Hindlimb muscle (tissue), 1 donor: ENCODE measurements at places on chromosomes 6 and 20. TPM values are rescaled to one million over a fixed set of nuclear protein-coding genes. Genes with fewer than 3 reads are reported as not detected.

DNA sequence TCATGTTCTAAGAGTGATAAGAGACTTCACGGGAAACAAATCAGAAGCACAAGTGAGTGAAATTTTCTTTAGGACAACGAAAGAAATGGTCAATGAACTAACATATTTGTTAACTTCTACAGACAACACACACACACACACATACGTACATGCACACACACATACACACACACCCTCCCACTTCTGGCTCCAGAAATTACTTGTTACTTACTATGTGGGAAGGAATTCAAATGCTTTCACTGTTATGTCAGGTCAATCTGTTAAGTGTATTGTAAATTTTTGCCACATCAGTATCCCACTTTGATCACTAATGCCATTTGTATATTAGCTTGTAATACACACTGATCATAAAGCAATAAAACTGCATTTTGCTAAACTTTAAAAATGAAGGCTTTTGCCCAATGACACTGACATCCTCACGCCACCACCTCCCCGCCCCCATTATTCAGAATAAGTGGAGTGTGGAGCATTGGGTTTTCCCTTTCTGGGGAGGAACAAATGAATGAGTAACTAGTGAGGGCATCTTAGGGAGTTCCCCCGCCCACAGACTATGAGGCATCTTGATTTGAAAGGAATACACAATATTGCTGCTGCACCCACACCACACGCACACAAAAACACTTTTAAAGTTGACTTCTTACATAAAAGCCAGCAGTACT, 76.2 kb downstream of the ATXN1 start:
- no peak for DNase-seq

GRCh38 chr20:41226426-41226825, 89.1 kb downstream of the PLCG1 start:
- DNase-seq = no peak

- DNase-seq = no peak
Observed at GRCh38 chr6:52900536-52900935, 9.0 kb downstream of the GSTA3 start.

GRCh38 chr6:160662429-160662828, 1.6 kb downstream of the LPA start:
- DNase-seq = no peak

FAM110A gene
- 24.3 TPM for polyA plus RNA-seq
